ENCODE measurements at places on chromosomes 7 and 10. TPM values are rescaled to one million over a fixed set of nuclear protein-coding genes. Genes with fewer than 3 reads are reported as not detected.
A peak's percentile ranks its signal among the peaks of the same experiment; 100 is the strongest.

DNA sequence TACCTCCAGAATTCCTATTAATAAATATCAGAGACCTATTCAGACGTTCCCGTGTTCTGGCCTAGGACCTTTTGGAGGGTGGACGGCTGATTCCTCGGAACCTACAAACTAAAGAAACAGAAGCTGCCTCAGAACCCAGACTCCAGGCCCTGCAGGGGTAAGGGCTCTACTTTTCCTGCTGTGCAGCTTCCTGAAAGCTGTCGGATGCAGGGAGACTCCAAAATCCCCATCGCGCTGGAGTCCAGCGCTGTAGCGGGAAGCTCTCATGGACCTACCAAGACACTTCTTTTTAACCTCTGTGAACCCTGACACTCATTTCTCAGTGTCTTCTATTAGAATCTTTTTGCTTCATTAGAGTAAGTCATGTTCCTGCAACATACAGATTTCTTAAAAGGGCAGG, 244.5 kb upstream of the PITRM1 start:
- DNase-seq, result peak; percentile 27

- no peak for DNase-seq
Measured at GRCh38 chr10:77111611-77112550, 525.7 kb downstream of the KCNMA1 start.

DNA sequence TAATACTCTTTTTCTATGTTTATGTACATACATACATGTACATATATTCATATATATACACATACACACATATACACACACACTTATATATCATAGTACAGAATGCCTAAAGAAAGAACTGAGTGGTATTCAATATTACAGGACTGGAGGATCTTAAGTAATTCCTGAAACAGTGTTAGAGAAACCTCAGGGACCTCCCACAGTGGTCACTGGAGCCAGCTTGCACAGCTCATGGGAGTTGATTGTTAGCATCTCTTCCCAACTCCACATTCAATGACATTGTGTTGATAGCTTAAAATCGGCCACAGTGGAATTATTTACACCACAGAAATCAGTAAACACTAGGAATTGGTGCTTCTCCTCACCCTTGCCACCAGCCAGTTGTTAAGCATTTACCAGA, 6.0 kb downstream of the LRRC17 start:
- DNase-seq, result no peak

- no peak for DNase-seq
Measured at GRCh38 chr10:75646218-75646915, 214.9 kb downstream of the LRMDA start.

DNA sequence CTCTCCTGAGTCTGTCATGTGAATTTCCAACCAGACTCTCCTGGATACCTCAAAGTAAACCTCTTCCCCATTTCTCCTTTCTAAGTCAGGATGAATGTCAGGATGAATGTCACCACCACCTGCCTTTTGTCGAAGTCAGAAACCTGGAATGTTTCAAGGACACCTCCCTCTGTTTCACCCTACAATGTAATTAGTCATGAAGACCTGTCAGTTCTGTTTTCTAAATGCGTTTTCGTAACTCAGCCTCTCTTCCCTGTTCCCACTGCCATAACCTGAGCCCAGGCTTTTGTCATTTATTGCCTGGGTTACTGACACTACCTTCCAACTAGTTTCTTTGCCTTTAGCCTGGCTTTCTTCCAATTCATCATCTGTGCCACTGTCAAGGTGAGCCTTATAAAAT, 5.5 kb upstream of the STN1 start:
- DNase-seq, result no peak

DNA sequence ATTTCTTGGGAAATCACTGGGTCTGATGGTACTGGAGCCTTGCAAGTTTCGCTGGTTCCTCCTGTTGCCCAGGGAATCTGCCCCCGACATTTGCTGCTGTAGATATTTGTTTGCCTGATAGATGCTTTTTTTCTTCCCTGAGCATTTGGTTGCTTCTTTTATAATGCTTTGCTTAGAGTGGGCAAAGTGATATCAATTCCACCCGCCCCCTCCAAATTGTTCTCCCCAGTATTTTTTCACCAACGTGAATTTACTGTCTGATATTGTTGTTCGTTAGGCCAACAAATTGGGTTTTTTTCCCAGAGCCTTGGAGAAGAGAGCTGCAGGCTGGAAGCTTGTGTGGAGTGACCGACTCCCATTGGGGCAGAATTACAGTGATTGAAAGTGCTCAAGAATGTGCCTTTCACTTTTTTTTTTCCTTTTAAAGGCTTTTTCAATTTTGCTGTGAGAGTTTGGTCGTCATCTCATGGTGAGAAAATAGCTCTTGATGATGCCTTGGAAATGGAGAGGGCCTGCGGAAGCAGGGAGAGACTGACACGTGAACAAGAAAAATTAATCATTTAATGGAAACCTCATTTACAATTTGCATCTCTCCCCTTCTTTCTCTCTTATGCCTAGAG, 2.5 kb downstream of the GRK5 start:
- no peak for DNase-seq

- no peak for DNase-seq
Measured at GRCh38 chr10:133460208-133460769, 6.5 kb downstream of the SCART1 start.

DNA sequence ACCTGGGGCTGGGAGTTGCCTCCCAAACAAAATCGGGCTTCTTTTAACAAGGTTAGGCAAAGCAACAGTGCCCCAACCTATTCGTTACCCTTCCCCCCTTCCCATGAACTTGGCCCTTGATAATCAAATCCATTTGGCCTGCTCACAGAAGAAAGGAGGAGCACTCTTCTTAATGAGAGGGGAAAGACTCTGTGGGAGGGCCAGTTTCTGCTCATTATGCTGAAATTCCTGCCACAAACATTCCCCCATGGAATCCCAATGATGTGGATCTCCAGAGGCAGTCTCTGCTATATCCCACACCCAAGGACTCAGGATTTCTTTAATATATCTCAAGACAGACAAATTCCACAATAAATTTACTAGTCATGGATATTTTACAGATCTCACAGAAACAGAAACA, 43.0 kb downstream of the LSM5 start:
- DNase-seq, result no peak

GRCh38 chr10:75905490-75905889, 474.1 kb downstream of the LRMDA start:
- DNase-seq, result no peak

DNA sequence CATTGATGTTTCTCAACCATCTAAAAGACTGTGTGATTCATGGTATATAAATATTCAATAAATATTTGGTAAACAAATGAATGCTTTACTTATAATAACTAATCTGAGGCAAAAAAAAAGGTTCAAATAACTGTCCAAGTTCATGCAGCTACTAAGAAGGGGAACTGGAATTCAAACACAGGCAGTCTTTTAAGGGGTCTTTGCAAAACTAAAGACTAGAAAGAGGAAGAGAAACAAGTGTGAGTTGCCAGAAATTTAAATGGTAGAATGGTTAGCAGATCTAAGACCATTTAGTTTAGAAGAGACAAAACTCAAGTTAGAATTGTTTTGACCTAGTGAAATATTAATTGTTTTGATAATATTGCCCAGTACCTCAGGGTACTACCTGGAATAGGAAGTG, 642.0 kb upstream of the LRRN3 start:
- DNase-seq, result no peak

DNA sequence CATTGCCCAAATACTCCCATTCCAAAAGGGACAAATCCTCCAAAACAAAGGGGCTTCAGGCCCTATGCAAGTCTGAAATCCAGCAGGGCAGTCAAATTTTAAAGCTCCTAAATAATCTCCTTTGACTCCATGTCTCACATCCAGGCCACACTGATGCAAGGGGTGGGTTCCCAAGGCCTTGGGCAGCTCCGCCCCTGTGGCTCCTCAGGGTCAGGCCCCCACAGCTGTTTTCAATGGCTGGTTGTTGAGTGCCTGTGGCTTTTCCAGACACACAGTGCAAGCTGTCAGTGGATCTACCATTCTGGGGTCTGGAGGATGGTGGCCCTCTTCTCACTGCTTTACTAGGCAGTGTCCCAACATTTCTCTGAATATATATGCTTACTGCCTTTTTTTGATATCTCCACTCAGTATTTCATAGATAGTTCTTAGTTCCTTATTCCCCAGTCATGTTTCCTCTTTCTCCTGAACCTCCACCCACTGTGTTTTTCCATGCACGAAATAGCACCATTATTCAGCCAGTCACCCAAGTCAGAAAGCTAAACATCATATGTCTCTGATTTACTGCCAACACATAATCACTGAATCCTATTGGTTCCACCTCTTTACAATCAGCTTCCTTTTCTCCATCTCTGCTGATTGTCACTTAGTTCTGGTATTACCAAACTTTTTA, 172.6 kb upstream of the CACNA2D1 start:
- DNase-seq, result no peak

- DNase-seq, result no peak
Measured at GRCh38 chr7:7736671-7737070, 18.3 kb upstream of the RPA3 start.

DNA sequence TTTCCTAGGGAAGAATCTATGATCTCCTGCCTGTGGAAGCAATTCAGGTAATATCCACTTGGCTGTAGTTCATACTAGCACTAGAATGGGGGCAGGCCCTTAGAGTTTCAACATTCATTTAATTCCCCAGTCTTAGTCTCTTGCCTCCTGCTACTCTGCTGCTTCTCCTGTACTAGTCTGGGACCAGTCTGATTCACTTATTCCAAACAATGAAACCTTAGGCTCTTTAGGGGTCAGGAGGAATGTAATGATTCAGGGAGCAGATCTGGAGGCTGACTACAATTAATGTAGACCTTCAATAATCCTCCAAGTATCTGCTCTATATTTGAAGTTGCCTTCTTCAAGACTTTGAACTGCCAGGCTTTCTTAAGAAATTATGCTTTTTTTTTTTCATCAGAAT, 101.8 kb downstream of the GNAT3 start:
- DNase-seq, result no peak

DNA sequence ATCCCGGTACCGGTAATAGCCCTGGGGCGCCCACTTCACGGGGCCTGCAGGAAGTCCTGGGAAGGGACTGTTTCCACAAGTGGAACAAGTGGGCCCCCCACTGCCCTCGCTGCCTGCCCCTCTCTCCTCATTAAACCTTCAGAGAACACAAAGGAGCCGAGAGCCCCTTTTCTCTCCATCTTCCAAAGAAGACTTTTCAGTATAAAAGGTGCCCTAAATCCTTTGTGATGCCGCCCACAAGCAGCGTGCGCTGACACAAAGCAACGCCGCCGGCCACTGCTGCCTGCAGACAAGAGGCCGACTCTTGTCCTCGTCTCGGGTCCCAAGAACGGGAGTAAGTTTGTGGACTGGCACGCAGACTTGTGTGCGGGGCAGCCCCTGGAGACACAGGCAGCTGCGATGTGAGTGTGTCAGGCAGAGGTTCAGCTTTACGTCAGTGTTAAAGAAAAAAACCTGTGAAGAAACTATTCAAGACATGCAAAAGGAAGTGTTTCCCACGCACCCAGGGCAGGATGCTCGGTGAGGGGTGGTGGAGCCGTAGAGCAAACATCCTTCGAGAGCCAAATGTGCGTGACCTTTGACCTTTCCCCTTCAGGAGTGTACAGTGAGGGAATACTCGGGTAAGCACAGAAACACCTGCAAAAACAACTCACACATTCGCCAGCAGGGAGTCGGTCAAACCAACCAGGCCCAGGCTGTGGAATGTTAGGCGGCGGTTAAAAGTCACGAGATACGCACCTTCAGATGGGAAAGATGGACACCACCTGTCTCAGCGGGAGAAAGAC, 118.2 kb downstream of the VIPR2 start:
- peak; percentile 31 for DNase-seq

GRCh38 chr10:92846854-92847201, 1.5 kb upstream of the EXOC6 start:
- no peak for DNase-seq

DNA sequence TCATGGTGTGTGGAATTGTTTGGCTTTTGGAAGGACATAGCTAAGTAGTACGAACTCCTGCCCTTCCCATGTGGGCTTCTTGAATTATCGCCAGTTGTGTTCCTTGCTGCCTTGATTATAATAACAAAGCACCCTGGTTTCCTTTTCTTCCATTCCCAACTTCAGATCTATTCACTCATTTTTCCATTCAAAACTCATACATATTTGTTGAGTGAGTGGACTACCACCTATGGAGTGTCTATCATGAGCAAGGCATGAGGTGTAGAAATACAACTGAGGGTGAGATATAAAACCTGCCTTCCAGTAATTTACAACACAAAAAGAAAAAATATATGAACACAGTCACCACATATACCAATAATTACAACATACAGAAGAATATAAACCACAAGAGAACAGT, 4.9 kb upstream of the COL17A1 start:
- DNase-seq, result no peak

- DNase-seq, result no peak
Measured at GRCh38 chr10:132176623-132177500, 9.9 kb upstream of the DPYSL4 start.

- no peak for DNase-seq
Measured at GRCh38 chr7:19116121-19117090, 1.0 kb downstream of the TWIST1 start.

DNA sequence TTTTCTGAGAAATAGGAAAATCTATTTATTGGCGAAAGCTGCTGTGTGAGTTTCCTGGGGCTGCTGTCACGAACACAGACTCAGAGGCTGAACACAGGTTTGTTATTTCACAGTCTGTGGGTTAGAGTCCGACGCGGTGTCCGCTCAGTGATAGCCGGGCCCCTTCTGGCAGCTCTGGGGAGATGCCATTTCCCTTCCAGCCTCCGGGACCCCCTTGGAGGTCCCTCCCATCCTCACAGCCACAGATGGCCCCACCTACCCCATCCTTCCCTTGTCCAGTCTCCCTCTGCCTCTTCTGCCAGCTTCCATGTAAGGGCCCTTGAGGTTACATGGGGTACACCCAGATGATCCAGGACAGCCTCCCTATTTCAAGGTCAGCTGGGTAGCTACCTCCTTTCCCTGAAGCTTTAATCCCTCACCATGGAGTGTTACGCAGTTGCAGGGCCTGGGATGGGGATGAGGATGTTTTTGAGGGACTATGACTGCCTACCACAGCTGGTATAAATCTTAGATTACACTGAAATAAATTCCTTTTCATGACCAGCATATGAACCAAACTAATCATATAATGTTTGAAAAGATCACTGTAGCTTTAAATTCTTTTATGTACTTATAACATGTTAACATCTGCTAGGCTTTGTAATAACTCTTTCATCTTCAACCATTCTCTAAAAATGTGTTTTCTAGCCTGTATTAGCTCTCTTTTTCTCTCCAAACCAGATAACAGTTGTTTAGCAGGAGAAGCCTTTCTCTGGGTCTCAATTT, 98.5 kb downstream of the WDR37 start:
- no peak for DNase-seq

PAPOLB gene
- not detected for total RNA-seq

MYH16 gene
- total RNA-seq, result not detected

ENO4 gene
- total RNA-seq, result not detected

SEMA4G gene
- 80.4 TPM for total RNA-seq

SLC26A5 gene
- 0.33 TPM for total RNA-seq

GGCT gene
- 15.5 TPM for total RNA-seq

CCL24 gene
- total RNA-seq, result 0.88 TPM

Measured in left lobe of liver (tissue), 2 donors.